ENCODE measurements at places on chromosomes 11 and 22.

DNA sequence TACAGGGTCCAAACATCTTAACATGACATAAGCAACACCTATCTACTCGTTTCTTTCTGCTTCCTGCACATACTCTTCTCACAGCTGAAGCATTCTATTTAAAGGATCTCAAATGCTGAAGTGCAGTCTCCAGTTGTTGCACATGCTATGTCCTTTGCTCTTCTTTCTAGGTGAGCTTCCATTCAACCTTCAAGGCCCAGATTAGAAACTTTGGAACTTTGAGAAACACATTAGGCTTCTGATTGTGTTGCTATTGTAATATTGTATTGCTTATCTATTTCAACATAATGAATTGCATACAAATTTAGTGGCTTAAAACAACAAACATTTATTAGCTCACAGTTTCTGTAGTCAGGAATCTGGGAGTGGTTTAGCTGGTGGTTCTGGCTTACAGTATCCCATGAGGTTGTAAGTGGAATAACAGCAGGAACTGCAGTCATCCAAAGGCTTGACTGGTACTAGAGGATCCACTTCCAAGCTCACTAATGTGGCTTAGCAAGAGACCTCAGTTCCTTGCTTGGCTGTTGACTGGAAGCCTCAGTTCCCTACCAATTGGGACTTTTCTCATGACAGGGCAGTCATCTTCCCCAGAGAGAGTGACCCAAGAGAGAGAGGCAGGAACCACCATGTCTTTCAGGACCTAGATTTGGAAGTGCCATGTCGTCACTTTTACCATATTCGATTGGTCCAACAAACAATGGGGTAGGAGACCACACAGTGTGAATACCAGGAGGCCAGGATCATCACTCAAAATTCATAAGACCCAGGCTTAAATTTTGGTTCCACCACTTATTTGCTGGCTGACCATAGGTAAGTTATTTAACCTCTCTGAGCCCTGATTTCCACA is 27.2 kb upstream of the RASSF10 start:
- no peak for DNase-seq

- no peak for DNase-seq
These were observed 1.1 kb downstream of the CHADL start for GRCh38 chr22:41239443-41240128.

GRCh38 chr11:72736452-72737069 is 15.6 kb downstream of the ARAP1 start:
- peak; percentile 39 for DNase-seq

DNA sequence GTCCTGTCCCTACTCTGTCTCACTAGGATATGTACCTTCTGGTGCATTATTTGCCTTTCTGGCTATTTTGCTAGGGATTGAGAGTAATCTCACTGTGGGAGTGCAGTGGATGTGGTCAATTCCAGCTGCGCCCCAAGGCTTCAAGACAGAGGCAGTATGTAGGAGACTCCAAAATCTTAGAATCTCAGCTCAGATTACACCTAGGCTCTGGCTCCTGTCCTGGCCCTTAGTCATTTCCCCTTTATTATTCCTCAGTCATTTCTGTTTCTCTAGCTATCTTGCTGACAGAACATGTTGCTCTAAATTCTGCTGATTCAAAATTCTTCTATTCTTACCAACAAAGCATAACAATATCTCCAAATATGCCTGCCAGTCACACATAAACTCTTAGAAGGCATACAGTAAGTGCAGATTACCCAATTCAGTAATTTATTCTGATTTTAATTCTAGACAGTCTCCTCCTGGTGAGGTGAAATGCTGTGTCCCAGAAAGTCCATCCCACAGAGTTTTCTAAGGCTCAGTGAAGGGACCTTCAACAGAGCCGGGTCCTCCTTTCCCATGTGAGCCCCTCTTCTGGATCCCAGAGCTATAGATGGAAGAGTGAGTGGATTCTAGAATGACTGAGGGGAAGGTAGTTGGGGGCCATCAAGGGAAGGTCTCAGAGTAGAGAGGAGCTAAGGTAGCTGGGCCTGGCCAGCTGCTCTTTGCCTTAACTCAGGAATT is 24.3 kb upstream of the GLYATL1 start:
- no peak for DNase-seq

- DNase-seq = no peak
These were observed 6.4 kb upstream of the GTSE1 start for GRCh38 chr22:46290121-46290842.

GRCh38 chr22:41893591-41894375 is 21.1 kb downstream of the SHISA8 start:
- DNase-seq = no peak

DNA sequence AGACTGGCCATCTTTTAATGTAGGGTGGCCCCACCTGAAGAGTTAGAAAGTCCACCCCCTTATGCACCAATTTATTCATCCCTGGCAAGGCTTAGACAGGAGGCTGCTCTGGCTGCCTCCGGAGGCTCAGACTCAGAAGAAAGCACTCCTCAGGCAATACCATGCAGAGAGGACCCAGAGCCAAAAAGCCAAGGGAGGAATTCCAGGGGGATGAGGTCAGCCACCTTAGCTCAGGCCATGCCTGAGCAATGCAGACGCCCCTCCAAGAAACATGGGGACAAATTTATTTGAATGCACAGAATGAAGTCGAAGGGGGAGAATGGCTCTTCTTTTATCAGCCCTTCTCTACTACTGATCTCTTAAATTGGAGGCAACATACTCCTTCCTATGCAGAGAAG is 39.7 kb upstream of the GLYAT start:
- DNase-seq = no peak

GRCh38 chr11:46246521-46246920 is 30.9 kb upstream of the CREB3L1 start:
- DNase-seq = no peak

DNA sequence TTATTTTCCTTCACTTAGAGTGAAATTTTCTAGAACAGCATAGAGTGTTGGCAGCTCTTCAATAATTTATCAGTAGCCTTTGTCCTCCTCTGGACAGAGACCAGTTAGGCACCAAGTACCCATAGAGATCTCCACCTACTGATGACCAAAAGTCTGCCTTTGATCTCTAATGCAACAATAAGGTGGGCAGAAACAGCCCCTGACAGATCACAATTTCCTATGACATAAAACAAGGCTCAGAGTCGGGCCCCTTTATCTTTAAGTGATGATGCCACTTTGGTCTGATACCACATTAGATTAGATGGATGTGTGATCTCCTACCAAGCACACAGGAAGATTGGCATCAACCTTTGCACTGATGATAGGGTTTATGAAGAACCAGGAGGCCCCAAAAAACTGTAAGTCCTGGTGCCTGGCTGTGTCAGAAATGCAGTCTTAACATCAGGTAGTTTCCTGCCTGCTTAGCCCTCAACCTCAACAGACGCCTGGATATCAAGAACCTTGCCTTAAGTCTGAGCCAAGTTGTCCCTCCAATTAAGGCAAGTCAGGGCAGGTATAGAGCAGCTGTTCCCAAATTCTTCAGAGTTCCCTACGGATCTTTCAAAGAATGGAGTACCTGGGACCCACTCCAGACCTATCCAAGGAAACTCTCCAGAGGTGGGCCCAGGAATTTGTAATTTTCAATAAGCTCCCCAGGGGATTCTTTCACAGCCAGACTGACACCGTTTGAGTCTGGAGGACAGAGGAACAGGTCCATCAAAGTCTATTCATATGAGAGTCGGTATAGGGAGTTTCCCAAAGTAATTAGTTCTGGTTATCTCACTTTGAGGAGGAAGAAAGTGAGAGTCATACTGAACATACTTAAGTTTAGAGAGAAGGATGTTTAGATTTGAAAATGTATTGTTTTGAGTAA is 30.6 kb upstream of the TMPRSS4 start:
- DNase-seq = peak; percentile 24

- no peak for DNase-seq
These were observed 19.1 kb downstream of the KCNC1 start for GRCh38 chr11:17753641-17754040.

DNA sequence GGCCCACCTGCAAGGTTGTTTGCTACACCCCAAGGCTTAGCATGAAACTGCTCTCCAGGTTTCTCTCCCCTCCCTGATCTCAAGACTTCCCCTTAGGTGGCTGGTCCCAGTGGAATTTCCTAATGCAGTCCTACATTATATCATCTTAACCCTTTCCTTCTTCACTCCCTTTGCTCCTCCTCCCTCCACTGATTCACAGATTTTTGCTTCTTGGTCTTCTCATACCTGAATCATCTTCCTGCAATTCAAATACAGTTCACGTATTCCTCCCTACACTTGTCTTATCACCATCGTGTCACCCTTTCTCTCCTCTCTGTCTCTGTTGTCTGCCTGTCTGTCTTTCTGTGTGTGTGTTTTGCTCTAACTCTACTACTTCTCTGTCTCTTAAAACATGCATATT is 17.0 kb downstream of the MMP10 start:
- DNase-seq = no peak

DNA sequence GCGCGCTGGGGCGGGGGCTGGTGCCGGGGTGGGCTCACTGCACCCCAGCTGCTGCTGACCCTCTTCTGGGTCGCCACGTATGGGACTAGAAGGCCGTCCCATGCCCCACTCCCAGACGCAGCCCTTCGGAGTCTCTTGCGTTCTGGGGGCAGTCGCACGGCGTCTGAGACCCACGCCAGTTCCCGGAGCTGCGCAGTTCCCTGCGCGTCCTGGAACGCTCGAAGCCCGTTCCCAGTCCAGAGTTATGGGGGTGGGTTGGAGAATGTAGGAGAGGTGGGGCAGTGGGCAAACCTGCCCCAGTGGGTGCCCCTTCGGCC is 375 bp downstream of the LAYN start:
- no peak for DNase-seq

GRCh38 chr22:37818409-37819104 is 4.6 kb upstream of the GALR3 start:
- DNase-seq = peak; percentile 47

DNA sequence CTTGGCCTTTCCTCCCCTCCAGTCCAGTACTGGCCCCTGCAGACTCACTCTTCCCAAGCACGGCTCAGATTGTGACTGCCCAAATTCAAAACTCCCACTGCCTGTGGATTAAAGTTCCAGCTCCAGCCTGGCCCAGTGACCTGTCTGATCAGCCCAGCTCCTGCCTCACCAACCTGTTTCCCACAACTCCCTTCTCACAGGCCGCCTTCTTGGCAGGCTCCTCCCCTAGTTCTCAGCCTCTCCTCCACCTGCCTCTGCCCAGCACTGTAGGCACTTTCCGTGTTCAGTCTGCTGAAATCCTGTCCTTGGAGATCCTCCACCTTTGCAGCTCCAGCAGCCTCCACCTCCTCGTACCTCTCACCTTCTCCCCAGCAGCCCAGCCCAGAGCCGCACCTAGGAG is 68.6 kb downstream of the MICAL2 start:
- no peak for DNase-seq

DNA sequence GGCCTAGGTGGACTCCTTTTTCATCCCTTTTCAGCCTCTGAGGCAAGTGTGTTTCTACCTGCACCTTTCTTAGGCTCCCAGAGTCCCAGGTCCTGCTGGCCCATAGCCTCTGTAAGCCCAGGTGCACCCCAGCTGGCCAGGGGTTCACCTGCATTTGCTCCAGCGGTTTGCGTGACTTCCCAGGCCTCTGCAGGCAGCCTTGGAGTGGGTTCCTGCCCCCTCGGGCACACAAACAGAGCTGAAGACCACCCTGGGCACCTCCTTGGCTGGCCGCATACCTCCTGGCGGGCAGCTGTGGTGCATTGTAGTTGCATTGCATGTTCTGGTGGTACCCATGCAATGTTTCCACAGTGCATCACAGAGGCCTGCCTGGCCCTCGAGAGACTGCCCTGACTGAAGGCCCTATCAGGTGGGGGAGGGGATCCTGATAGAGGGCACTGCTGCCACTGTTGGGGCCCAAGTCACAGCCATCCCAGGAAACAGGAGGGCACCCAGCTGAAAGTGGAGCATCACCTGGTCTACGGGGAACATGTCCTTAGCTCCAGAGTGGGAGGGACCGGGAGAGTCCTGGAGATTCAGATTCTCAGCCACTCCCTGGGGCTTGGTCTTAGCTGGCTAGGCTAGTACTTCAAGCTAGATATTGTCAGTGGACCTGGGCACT is 14.1 kb downstream of the SHISA8 start:
- no peak for DNase-seq

DNA sequence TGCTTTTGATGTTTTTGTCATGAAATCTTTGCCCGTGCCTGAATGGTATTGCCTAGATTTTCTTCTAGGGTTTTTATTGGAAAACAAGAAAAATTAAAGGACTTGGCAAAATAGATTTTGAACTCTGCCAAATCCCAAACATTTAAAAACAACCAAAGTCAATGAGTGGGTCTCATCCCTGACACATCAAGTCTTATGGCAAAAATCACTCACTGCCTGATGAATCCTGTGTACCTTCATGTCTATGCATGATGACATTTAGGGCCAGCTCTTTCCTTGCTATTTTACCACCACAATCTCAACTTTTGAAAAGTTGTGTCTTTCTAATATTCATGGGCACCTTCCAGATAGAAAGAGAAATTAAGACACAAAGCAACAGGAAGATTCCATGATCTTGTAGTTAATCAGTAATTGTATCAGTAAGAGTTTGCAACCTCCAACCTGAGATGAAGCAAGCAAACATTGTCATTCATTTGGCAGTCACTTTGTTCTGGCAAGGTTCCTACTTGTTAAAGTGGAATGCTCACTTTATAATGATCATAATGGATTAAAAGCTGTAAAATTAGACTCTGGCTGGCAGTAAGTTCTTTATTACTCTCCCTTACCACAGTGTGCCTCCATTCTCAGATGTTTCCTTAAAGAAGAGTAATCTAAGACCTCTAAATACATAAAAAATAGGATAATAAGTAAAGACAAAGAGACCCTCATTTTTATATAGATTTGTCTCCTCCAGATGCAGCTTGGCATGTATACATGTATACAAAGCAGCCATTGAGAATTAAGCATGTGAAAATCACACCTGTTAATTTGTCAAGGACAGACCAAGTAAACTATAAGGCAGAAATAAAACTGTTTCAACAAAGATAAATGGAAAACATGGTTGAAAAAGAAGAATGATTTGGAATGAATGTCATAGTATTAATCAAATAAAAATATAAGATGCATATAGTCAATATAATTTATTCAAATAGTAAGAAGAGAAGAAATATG is 51.6 kb downstream of the ETS1 start:
- no peak for DNase-seq

- no peak for DNase-seq
These were observed 12.2 kb downstream of the TNKS1BP1 start for GRCh38 chr11:57312511-57313021.

DNA sequence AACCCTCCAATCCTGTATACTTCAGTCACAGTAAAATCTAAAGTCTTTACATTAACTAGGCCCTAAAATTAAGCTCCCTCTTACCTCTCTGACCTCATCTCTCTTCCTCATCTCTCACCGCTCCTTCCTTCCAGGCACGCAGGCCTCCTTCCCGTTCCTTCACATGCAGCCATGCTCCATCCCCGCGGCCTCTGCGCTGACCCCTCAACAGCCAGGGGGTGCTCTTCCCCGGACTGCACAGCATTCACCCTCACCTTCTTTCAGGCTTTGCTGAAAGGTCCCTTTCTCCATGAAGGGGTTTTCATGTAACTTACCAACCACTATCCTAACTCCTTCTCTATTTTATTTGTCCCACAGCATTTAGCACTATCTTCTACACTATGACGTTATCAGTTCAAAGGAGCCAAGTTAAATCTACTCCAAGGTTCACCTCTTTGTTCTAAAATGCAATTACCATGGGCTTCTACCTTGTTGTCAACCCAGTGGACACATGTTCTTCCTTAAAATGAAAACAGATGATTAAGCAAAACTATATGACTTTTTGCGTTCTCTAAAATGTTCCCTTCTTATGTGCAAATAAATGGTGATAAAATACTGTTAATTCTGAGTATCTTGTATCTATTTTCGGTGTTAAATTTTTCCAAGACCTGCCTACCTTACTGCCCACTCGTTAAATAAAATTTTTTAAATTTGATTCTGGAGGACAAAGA is 57.8 kb upstream of the APOA1 start:
- no peak for DNase-seq
